ENCODE measurements at places on chromosomes 1 and 21.

DNA sequence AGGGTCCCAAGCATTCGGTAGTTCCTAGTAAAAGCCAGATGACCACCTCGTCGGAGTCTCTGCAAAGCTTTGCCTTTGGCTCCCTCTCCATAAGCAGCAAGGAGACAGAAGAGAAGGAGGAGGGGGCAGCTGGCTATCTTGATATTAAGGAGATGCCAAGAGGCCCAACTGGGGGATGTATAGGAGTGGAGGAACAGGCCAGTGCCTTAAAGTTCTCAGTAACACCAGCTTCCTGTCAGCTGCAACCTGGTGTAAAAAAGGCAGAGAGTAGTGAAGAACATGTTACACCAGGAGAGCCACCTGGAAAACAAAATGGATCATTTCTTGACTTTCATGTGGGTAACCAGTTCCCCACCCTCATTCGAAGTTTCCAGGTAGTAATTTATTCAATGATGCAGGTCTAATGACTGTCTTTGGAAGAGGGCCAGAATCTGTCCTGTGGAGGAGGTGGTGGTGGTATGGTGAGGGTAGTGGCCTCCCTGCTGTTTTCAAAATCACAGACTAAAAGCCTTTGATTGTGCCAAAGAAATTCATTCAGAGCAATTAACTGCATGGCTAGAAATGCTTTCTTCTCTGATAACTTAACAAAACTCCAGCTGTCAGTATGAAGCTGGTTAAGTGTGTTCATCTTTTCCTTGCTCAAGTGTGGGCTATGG is 27.3 kb downstream of the TMEM200B start:
- DNase-seq: peak; percentile 77

- no peak for DNase-seq
Measured at GRCh38 chr1:158329733-158330132, 1.6 kb downstream of the CD1B start.

DNA sequence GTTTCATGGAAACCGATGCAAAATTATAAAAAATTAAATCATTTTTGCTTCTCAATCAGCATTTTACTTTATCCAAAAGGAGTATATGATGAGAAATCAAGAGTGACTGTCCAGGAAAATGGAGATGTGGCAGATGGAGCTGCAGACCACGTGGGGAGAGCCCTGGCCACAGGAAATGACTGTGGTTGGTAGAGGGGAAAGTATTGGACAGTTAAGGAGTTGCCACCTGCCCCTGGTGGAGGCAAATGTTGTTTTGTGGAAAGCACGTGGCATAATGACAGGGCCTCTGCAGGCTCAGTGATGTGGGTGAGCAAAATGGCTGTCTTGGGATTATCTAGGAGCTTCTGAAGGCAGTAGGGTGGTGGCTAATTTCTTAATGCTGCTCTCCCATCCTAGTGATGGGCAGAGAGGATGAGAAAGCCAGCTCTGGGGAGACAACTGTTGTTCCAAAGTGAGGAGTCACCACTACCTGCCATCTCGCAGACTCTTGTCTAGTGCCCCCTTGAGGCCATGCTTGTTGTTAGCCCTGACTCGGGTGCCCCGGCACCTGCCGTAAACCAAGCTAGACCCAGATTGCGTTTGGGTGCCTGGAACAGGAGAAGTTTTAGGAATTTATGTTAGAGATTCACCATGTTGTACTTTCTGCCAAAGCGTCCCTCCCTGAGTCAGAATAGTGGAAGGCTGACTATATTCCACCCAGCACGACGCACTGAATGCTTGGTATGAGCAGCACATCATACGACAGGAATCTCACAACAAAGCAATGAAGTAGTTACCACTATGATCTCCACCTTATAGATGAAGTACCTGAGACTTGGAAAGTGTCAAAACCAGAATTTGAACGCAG is 144.0 kb downstream of the ROR1 start:
- no peak for DNase-seq

GRCh38 chr1:24317081-24317480 is 2.1 kb upstream of the GRHL3 start:
- DNase-seq: no peak

DNA sequence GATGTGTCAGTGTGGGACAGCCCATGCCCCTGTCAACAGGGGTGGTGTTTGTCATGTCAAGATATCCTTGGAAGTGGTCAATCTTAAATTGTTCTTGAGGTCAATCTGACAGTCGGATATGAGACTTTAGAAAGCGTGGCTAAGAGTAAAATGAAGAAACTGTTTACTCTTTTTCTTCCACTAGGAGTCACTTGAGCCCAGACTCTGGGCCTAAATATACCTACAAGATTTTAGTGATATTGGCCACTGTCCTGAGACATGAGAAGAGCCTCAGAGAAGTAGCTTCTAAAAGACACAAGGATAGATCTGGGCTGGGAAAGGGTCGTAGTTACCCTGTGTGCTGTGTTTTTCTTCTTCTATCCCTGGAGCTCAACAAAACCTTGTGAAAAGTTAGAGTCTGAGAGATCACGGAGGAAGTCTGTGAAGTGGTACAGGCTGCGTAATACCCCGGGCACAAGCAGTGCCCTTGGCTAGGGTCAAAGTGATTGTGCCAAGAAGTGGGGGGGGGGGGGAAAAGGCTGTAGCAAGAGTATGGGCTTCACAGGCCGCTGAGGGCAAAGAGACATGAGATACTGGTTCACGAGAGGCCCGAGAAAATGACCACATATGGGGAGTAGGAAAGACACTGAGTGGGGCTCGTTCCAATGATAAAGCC is 355.2 kb upstream of the GREM2 start:
- peak; percentile 6 for DNase-seq

DNA sequence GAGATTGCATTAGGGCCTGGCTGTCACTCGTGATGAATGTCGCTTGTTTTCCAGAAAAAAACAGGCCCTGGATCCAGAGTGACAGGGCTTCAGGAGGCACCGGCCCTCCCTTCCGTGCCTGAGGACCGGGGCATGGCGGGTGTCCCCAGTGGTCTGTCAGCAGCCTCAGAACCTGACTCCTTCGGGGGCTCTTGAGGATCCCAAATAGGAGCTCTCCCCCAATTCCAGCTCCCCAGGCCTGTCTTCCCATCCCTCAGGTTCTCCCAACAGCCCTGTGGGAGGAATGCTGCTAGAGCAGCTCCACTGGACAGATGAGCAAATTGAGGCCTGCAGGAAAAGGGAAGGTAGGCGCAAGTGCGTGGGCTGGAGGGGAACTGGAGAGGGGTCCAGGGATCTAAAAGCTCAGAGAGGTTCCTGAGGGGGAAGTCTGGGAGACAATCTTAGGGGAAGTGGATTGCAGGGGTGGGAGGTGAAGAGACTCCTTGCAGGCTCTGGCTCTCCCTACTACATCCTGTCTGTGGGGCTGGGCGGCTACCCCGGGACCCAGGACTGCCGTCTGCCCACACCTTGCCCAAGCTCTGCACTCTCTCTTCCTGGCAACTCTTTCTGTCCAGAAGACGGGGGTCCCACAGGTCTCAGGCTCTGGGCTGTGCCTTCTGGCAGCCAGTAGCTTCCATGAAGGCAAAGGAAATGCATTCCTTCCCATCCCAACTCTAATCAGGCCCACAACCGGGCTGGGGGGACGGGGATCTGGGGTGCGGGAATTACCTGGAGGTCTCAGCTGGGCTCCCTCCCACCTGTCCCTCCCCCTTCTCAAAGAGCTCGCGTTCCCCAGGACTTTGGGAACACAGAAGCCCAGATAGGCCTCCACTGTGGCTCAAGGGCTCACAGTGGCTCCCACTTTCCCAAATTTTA is 105.7 kb upstream of the CASZ1 start:
- no peak for DNase-seq

GRCh38 chr21:45103971-45104520 is 29.7 kb downstream of the ADARB1 start:
- no peak for DNase-seq

- DNase-seq: no peak
Measured at GRCh38 chr1:35190784-35191183, 2.2 kb downstream of the SFPQ start.

DNA sequence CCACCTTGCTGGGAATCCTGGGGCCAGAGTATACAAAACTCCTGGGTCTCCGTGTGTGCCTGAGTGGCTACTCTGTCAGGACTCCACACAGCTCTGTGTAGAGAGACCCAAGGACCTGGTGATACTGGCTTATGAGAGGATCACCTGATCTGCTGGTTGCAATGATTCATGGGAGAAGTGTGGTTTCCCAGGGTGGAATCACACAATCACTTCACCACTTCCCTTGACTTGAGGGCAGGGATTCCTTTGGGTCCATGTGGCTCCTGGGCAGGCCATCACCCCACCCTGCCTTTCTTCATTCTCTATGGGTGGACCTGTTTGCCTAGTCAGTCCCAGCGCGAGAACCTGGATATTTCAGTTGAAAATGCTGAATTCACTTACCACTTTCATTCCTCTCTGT is 13.3 kb downstream of the PRSS38 start:
- DNase-seq: no peak

DNA sequence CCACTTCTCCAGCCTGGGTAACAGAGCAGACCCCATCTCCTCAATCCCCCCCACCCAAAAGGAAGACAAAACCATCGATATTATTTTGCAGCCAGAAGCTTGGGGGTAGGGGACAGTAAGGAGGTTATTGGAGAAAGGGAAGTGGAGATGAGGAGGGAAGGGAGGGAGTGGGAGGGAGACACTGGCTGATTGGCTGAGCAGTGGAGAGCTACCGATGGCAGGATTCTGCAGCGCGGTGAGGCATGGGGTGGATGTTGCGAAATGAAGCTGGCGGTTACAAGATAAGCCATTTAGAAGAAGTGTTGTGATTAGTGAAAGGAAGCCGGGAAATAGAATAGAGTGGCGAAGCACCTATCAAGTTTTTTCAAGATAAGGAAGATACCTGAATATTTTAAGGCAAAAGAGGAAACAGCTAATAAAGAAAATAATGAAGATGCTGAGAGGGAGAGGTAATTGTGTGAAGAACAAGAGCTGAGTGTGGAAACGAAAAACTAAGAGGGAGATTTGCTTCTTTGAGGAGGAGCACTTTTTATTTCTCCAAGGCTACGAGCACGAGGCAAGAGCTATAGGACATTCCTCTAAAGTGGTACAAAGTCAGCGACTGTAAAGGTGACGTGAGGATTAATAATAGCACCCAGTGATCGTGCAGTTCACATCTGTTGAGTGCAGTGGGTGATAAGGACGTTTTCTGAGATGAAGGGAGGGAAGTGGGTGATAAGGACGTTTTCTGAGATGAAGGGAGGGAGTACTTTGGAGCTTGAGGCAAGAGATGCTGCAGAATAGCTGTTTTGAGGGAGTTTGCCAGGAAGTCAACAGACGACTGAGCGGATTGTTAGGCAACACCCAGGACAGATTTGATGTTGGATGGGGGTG is 103.2 kb upstream of the KIF26B start:
- no peak for DNase-seq

DNA sequence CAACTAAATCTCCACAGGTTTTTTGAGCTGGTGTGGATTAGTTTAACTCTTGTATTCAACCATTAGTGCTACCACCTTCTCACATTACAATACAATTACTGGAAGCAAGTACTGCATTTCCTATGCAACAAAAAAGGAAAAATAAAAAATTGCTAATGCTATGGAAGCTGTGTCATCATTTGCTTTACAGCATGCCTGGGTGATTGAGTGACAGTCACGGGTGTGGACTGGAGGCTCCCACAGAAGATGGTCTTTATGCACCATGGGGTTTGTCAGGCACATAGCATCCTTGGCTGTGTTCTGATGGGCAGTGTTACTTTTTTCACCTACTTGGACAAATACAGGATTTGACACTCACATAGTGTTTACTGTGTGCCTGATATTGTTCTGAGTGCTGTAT is 262.3 kb downstream of the TM2D1 start:
- DNase-seq: no peak

GRCh38 chr1:44294588-44295007 is 60.5 kb downstream of the ERI3 start:
- DNase-seq: no peak

DNA sequence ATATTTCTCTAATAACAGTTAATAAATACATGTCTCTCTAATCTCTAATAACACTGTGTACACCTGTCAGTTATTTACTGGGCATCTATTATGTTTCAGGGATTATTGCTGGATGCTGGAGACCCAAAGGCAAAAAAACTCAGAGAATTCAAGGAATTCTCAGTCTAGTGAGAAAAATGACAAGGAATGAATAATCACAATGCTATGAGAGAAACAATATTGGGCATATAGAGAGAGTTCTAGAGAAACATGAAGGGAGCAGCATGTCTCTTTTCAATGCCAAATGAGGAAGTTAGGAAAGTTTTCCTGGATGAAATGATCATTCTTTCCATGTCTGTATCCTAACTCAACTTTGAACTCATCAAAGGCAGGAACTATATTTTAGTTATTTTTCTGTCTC is 82.8 kb downstream of the TNFSF18 start:
- DNase-seq: no peak

GRCh38 chr1:232207073-232207866 is 422.7 kb downstream of the SIPA1L2 start:
- DNase-seq: no peak

DNA sequence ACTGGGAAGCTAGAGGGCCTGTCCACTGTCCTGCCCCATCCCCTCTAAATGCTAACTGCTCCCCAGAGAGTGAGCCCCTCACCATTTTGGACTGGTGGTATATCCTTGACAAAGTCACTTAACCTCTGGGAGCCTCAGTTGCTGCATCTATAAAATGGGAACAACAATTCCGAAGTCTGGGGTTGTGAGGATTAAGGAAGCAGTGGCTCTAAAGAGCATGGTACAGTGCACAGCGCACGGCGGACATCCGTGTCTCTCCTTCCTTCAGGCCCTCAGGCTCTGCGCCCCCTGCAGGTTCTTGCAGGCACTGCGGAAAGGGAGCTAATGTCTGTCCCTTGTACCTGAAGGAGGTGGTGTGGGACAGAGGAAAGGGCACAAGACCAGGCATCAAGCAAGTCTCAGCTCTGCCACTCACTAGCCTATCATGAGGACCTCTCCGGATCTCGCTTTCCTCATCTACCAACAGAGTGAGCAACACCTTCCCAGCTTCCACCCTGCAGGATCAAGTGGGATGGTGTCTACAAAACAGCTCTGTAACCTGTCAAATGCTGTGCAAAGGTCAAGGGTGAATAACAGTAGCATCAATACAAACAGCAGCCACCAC is 20.1 kb downstream of the ECE1 start:
- no peak for DNase-seq

DNA sequence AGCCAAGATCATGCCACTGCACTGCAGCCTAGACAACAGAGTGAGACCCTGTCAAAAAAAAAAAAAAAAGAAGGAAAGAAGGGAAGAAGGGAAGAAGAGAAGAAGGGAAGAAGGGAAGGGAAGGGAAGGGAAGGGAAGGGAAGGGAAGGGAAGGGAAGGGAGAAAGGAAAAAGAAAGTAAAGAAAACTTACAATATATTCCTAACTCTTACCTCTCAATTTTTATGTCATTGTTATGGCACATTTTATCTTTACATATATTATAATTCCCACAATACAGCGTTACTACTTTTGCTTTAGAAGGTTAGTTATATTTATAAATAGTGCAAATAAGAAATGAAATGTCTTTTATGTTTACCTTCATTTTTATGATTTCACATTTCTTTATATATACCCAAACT is 358.7 kb downstream of the HHIPL2 start:
- no peak for DNase-seq
